ENCODE measurements at places on chromosomes 4 and X.

- DNase-seq: no peak
Measured at GRCh38 chr4:53748328-53748772, 157.1 kb upstream of the LNX1 start.

DNA sequence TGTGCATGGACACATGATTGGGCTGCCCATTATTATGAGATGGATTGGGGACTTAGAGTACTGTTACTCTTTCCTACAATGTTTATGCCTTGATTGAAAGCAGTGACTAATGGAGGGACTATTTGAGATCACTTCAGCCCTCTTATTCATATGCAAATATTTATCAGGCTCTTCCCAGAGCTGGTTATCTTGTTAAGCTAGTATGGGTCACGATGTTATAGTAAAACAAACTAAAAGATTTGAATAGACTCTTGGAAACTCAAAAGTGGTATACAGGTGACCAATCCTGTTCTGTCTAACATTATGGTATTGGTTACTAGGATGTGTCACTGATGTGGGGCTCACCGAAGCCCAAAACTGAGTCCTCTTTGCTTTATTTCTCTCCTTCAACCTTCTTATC, 306.2 kb upstream of the CASK start:
- no peak for DNase-seq

DNA sequence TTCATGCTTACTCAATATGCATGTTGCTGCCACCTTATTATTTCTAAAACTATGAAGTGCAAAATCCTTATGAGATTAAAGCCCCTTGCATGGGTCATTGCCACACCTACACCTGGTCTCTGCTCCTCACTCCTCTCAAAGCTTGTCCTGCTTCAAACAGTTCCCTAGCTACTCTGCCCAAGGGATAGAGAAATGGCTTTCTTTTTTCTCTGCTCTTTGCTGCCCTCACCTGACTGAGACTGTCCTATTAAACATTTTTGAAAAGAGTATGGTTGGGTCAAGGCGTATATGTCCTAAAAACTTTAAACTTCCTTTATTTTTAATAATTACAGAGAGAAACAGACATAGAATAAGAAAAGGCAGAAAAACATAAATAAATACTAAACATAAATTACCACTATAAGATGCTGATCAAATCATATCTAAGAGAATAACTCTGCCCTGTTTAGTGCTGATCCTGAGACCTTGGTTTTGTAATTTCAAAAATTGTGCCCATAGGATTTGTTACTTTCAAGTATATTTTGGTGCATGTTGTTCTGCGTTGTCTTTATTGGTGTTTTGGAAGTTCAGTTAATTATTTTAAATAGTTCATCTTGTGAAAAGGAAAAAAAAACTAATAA, 704.9 kb upstream of the PABPC4L start:
- DNase-seq: no peak

DNA sequence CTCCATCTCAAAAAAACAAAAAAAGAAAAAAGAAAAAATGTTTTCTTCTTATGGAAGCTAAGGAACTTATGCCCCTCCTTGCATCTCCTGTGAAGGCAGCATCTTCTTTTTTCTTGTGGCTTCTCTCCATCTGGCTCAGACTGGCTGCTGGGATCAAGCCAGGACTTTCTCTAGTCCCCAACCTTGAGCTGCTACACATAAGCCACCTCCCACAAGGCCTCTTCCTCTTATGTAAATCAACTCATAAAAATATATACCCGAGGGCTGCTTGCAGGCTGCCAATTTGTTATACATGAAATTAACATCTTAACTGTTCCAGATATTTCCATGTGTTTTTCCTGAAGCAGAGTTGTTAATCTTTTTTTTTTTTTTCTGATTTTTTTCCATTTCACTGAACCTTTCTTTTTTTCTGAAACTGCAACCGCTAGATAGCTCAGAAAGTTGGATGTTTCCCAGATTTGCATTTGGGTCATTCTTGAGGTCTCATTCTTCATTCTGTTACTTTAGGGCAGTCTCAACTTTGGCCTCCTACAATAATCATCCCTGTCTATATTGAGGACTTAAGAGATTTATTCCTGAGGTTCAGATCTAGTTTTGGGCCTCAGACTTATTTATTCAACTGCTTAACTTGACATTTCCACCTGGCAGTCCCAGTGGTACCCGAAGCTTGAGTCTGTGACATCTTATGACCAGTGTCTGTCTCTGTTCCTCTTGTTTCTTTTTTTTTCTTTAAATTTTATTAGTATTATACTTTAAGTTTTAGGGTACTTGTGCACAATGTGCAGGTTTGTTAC, 10.3 kb downstream of the SNX25 start:
- no peak for DNase-seq

GRCh38 chr4:8097141-8097541, 61.5 kb downstream of the ABLIM2 start:
- DNase-seq: no peak

- no peak for DNase-seq
Measured at GRCh38 chr4:107283587-107284559, 247.8 kb upstream of the DKK2 start.

GRCh38 chr4:52987392-52988056, 125.4 kb downstream of the RASL11B start:
- DNase-seq: no peak

DNA sequence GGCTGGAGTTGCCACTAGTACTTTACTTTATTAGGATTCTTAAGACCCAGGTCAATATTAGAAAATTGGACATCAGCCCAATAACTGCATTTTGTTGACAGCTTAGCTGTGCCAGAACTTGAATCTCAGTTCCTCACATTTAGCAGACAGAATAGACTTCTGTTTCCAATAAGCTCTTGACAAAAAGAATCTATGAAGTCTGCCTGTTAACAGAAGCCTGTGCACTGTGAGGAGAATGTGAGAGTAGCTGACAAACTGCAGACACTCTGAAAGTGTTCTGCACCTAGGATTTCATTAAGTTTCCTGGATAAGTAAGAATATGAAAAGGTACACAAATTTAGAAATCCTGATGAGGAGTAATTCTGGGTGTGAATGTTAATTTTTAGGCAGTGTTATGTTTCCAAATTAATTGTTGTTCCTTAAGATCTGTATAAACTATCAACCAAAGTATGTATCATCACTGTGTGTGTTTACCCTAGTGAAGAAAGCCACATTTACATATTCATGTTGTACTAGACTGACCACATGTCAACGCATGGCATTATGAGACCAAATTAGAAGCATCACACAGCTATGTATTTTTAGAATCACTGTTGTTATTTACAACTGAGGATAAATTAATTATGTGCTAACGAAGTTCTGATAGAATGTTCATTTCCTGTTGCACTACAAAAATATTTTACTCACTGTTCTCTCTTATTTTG, 756.4 kb upstream of the IGFBP7 start:
- DNase-seq: no peak

DNA sequence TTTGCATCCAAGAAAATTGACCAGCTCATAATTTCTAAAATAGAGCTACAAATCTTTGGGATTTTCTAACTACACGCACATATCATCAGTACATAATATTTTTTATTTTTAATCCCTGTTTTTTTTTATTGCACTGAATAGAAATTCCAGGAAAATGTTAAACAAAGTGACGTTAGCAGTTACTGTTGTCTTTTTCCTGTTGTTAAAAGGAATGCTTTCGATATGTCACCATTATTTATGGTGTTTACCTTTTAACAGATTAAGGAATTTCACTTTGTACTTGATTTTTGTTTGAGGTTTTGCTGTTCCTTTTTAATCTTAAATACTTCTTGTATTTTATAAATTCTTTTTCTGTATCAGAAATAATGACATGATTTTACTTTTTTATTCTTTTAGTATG, 89.7 kb downstream of the TMEM144 start:
- DNase-seq: no peak

Data from activated T-helper 9 cell treated with anti-CD3 and anti-CD28 coated beads, Interleukin-2, amount 50 U/mL, for 16 hours (primary cell).